ENCODE measurements at places on chromosomes 7 and 10.

DNA sequence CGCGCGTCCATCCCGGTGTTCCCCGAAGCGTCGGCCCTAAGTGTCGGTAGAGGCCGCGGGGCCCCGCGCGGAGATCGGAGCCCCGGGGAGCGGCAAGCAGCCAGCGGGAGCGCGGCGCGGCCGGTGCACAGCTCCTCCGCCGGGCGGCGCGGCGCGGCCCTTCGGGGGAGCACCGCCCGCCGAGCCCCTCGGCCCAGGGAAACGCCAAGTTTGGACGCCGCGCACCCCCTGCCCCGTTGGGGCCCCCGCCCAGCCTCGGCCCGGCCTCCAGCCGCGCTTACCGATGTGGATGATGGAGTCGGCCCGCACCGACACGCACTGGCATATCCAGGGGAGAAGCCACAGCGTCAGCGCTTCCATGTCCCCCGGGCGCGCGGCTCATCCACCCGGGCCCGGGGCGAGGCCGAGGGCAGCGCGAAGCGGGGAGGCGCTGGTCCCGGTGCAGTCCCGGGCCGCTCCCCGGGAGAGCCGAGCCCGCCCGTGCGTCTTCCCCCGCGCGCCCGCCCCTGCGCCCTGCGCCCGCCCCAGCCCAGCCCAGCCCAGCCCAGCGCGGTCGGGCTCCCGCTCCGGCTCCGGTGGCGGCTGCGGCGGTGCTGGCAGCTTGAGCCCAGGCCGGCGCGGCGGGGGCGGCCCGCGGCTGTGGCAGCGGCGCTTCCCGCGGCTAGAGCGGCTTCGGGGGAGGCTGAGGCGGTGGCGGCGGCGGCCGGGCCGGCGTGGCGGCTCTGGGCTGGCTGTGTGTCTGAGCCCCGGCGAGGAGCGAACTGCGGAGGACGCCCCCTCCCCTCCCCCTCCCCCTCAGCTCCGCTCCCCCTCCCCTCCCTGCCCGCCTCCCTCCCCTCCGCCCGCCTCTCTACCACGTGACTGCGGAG lies at the start of gene GRID1:
GRID1 (minus strand) TSS at position 763 of the 869 bp plus-strand sequence.
- DNase-seq = no peak

DNA sequence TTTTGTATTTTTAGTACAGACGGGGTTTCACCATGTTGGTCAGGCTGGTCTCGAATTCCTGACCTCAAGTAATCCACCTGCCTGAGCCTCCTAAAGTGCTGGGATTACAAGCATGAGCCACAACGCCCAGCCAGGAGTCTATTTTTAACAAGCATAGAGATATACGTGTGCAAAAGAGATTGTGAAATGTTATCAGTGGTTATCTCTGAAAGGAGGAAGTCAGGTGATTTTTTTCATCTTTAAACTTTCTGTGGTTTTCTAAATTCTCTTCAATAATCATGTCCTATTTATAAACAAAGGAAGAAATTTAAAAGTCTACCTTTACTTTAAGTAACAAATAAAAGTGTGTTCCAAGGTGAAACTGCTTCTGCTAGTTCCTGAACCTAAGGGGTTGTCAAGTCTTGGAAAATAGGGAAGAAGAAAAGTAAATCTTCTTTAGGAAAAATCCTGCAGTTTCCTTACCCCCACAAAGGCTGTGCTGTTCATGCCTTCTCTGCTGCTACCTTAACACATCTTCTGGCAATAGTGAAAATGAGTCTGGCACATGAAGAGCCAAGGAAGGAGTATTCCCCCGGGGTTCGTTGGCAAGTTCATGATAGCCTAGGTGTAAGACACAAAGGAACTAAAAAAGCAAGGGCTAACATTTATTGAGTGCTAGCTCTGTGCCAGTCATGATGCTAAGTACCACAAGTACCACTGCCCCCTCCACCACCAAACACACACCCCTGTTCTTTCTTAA lies 51.1 kb downstream of the CYP26A1 start:
- DNase-seq = peak; percentile 23

DNA sequence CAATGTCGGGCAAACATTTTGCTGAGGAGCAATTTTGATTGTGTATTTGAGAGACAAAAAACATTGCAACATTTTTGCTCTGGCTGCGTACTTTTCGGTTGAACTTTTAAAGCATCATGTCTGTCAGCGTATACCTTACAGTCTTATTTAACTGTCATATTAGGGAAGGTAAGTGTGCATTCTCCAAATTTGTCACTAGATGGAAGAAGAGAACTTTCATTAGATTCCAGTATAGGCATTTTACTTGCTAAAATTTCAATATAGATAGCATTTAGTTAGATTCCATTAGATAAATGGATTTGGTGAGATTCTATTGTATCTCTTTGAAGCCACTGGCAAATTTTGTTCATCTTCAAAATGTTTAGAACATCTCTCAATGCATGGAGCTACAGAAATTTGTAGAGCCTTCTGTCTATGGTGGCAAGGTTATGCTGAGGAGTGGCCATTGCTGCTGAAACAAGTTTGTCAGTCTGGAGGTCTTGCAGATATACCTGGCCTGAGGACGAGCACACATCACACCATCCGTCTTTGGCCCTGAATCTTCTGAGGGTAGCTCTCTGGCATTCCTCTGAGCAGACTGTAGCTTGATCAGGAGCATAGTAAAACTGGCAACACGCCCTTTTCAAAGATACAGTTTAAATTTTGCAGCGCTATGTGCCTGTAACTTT lies 437.5 kb upstream of the MBL2 start:
- DNase-seq = no peak

DNA sequence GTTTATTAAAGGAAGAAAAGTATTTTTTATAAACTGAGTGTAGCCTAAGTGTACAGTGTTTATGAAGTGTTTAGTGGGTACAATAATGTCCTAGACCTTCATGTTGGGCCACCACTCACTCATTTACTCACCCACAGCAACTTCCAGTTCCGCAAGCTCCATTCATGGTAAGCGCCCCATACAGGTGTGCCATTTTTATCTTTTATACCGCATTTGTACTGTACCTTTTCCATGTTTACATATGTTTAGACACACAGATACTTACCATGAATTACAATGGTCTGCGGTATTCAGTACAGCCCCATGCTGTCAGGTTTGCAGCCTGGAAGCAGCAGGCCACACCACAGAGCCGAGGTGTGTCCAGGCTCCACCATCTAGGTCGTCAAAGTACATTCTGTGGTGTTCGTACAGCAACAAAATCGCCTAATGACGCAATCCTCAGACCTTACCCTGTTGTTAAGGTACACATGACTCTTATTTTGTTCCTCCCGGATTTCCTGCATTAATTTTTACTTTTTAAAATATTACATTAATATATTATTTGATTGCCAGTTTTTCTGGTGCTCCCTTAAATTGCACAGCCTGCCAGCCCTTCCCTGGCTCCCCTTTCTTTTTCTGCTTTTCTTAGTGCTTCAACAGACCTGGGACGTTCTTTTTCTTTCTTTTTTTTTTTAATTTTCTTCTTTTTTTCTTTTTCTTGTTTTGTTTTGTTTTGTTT lies 881 bp upstream of the SSBP1 start:
- peak; percentile 44 for DNase-seq

DNA sequence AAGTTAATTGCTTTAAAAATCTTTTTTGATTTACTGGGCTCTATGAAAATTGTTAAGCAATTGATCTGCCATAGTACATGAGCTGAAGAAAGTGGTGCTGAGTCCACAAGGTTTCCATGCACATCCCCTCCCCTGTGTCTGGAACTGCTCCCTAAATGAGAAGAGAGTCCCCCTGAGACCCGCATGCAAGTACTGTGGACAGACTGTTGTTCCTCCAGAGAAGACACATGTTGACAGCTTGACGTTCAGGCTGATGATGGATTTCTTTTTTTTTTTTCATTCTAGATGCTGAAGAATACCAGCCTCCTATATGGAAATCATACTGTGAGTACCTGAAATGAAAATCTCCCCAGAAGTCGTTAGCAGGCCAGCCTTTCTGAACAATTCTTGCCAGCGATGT lies 159.8 kb downstream of the CHN2 start:
- DNase-seq = no peak

DNA sequence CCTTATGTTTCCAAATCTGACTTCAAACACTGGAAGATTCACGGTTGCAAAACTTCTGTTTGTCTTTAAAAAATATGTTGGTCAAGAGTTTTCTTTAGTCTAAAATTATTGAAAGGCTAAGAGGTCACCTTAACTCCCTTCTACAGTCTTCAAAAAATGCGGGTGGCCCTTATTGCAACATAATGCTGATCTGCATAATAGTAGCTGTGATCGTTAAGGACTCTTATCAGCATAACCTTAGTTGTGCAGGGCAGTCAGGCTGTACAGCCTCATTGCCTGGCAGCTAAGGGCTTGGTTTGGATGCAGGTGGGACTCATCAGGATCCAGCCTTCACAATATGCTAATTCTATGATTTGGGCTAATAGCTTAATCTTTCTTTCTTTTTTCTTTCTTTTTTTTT lies 15.0 kb downstream of the KIAA1217 start:
- no peak for DNase-seq

GRCh38 chr7:12221414-12221813 lies 10.3 kb downstream of the TMEM106B start:
- DNase-seq = no peak
